Stimulated activated CD4-positive, alpha-beta T cell treated with anti-CD3 and anti-CD28 coated beads, Interleukin-15, amount 100 ng/mL, for 48 hours (primary cell): ENCODE measurements at places on chromosomes 7 and 10.
A peak's percentile ranks its signal among the peaks of the same experiment; 100 is the strongest.

GRCh38 chr10:130027716-130028464 lies 63.8 kb upstream of the EBF3 start:
- no peak for DNase-seq

DNA sequence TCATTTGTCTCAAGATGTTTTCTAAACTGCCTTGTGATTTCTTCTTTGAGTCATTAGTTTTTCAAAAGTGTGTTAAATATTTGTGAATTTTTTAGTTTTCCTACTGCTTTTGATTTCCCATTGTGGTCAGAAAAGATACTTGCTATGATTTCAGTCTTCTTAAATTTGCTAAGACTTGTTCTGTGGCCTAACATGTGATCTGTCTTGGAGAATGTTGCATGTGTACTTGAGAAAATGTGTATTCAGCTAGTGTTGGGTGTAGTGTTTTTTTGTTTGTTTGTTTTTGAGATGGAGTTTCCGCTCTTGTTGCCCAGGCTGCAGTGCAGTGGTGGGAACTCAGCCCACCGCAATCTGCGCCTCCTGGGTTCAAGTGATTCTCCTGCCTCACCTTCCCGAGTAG lies 28.6 kb downstream of the BMPR1A start:
- no peak for DNase-seq

DNA sequence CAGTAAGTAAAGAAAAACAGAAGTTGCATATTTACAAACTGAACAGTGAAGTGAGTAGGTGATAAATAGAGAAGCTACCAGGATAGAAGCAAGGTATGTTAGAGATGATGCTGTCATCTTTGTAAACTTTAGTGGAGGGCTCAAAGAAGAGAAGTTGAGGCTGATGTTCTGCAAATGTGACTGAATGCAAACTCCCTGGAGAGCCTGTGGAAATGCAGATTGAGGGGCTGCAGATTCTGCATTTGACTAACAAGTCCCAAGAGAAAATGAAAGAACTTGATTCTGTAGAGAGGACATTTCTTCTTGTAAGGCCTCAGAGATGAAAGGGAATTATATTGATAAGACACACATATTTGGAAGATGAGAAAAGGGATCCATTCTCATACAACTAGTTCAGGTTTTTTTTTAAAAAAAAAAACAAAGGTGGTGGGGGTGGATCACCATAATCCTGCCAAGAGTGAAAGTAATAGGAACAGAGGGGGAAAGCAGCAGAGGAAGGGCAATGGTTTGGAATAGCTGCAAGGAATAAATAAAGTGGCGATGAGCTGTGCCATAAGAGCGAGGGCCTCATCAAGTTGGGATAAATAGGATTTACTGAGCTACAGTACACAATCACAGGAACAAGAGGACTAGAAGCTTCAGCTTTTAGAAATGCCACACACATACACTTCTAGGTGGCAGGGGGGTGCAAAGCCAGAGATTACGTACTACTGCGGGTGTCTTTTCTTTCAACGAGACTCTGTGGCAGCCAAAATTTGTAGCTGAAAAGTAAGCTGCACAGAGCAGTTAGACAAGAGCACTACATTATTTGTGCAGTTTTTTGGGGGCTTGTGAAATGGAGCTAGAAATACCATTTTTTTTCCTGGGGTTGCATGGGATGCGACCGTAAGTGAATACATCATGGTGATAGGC lies 778.5 kb downstream of the NRG3 start:
- no peak for DNase-seq

DNA sequence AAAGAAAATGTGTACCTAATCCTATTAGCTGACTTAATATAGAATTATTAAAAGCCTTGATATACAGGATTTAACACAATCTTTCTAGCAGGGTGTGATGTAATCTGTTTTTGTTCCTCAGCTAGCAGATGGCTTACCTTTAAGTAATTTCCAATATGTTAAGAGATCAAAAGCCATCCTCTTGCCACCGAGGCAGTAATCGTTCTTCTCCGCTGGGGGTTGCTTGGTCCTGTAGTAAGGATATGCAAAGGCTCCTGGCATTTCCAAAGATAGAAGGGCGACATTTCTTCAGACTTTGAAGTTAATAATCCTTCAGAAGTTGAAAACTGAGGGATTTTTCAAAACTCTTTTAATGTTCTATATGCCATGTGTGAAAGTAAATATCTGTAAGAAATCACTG lies 156.4 kb downstream of the FZD1 start:
- DNase-seq, result no peak

- no peak for DNase-seq
Measured at GRCh38 chr7:301291-302053, 11.5 kb downstream of the FOXL3 start.

DNA sequence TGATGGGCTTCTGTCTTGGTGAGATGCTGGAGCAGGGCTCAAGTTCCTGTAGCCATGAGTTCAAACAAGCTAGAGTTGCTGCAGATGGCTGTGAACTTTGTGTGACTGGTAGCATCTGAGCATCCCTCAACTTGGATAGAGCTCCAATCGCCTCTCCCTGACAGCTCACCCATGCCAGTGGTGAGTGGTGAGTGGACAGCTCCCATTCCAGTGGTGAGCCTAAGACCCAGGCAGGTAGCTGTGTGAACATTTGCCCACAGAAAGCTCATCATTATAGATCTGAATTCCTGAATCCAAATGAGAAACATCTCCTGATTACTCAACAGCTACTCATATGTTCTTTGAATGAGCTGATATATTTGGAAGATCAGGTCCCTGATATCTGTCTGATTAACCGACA lies 25.3 kb downstream of the STEAP1B start:
- DNase-seq, result no peak

- DNase-seq, result no peak
Measured at GRCh38 chr10:34323192-34323591, 491.9 kb downstream of the PARD3 start.

DNA sequence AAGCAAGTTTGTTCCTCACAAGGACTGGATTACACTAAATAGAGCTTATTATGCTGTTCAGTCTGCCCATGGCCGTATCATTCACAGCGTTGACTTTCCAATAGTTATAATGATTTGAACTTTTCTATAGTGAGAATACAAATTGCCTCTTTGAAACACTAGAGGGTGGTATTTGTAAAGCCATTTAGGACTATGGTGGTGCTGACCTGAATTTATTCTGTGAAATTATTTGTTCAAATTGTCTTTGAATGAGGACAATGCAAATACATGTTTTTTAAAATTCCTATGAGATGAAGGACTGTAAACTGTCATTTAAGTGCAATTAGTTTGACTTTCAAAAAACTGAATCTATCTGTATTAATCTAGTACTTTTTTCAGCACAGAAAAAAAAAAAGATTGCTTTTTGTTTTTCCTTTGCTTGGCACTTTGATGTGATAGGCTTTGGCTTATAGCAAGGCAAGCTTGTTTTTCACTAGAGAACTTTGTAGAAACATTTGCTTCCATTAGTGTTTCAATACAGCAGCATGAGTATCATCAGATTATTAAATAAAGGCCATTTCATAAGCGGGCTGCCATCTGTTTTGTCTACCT lies 122.7 kb upstream of the TMEM229A start:
- DNase-seq, result no peak

DNA sequence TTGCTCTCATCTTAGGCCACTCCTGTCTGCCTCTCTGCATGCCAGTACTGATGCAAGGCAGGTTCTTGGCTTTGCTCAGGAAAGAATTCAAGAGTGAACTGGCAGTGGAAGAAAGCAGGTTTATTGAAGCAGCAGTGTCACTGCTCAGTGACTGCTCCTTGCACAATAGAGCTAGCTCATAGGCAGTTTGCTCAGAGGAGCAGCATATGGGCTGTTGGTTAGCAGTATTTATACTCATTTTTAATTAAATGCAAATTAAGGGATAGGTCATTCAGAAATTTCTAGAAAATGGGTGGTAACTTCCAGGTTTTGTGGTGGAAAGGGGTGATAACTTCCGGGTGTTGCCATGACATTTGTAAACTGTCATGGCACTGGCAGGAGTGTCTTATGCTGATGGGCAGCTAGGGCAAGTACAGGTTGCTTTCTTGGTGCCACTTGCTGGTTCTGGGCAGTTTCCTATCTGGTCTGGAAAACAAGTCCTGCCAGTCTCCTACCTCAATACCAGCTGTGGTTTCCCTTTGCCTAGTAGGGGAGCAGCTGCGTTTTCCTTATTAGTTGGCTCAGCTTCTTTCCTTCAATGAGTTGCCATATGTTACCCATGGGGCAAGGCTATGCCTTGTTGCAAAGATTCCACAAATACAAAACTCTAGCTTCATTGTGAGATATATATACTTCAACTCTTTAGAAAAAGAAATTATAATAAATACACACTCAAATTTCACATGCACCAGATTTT lies 64.8 kb upstream of the CALD1 start:
- no peak for DNase-seq

DNA sequence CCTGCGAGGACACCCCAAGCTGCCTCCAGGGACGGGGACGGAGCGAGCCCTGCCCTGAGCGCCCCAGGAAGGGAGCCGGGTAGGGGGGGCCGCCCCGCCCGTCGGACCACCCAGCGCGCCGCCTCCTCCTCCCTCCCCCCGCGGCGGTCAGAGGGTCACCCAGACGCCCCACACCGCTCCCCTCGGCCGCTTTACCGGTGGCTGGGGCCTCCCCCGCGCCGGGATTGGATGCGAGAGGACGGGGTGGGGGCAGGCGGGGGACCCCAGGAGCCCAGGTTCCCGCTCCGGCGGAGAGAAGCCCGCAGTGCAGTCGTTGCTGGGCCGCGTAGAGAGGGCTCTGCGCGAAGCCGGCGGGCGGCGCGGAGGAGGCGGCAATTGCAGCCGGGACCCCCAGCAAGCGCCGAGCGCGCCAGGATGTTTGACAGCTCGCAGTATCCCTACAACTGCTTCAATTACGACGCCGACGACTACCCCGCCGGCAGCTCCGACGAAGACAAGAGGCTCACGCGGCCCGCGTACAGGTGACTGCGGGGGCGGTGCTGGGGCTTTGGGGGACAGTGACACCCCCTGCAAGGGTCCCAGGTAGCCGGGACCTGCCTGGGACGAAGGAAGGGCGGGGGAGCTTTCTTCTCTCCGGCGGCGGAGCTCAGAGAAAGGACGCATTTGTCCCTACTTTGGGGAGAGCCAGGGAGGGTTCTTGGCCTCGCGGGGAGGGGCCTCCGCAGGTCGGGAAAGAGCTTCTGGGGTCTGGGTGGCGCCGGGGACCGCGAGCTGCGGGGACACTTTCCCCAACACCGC lies at the start of gene FOXL3:
Gene FOXL3 (plus strand): TSS at position 415 of the 798 bp plus-strand sequence. CDS start 0 bp downstream, at position 415.
- DNase-seq, result no peak

- peak; percentile 19 for DNase-seq
Measured at GRCh38 chr7:37833107-37833817, 15.1 kb upstream of the NME8 start.

- no peak for DNase-seq
Measured at GRCh38 chr10:101769541-101770180, 6.3 kb downstream of the FGF8 start.

DNA sequence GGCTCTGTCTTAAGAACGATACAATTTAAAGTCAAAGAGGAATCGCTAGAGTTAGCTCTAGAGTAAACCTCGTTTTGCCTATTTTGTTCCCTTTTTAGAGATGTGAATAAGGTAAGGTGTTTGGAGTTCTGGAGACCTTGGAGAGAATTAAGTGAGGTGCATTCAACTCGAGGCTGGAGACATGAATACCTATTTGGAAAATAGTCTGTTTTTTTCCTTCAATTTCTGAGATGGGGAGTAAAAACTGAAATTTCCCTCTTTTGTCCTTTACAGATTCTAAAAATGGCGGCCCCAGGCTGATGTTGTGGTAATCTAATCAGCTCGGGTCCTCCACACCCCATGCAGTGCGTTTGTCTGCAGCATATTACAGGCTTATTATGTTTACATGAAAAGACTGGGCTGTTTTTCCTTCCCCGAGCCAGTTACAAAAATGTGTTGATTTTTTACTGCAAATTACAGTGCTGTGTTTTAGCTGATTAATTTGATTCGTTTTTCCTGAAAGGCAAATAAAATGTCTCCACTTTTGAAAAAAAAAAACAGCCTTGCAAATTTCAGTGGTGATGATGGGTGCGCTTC lies 1.5 kb downstream of the KMT2E start:
- DNase-seq, result no peak

- DNase-seq, result no peak
Measured at GRCh38 chr7:12524794-12525386, 45.6 kb upstream of the SCIN start.

GRCh38 chr7:44403775-44404174 lies 78.4 kb upstream of the CAMK2B start:
- DNase-seq, result no peak

DNA sequence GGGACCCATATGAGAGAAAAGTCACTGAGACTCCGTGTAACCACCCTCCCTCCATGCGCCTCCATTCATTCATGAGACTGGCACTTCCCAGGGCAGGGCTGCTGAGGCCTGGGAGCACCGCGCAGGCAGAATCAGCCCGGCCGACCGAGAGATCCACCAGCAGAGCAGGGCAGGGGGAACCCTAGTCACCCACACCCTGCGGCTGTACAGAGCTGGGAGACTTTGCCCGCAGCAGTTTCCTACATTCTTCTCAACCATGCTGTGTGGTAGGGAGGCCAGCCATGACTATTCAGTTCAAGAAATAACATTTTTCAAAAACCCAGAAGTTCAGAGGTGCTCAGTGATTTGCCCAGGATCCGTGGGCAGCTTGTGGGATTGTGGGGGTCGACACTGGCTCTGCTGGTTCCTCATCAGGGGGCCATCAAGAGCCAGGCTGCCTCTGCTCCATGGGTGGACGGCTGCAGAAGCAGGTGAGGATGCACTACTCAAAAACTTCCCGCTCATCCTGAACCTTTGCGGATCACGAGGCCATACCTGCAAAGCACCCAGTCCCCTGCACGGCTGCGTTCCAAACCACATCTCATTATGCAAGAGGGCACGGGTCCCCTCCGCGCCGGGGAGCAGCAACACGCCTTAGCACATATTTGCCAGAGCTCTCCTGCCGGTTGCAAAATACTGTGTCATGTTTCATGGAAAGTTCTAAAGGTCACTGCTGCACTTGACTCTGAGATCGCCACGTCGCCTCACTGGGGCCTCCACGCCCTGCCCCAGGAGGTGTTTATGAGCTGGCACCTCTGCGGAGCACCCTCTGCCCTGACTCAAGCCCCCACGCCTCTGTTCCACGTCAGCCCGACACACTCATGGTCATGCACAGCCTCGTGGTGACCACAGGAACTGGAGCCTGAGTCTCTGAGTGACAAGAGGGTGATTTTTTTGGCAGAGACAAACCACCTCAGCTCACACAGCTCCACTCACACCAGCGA lies 132.0 kb downstream of the PRKAG2 start:
- DNase-seq, result peak; percentile 46

- DNase-seq, result no peak
Measured at GRCh38 chr7:74606101-74606908, 51.2 kb upstream of the GTF2I start.

DNA sequence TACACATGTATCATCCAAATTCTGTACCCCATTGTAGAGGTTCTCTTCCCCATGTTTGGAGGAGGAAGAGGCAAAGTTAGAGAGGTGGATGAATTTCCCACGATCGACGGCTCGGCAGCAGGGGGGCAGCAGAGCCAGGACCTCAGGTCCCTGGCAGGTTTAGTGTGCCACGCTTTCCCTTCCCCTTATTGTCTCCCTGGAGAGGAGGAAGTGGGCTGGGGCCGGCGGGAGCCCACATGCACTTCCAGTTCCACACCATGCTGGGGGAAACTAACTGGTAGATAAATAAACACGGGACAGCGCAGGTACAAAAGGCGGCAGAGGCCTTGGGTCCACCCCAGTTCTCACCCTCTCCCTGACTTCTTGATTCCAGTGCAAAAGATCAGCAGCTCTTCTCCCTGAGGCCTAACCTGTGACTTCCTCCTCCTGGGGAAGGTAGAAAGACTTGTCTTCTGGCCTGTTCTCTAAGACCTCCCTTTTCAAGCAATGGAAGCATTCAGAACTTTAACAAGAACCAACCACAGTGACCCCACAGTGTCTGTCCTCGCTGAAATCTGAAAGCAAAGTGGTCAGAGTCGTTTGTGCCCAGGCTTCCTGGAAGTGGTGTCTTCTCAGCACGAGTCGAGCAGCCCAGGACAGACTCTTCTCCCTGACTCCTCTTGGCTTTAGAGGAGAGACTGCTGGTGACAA lies 30.5 kb upstream of the SRGN start:
- DNase-seq, result no peak
